Breast epithelium (tissue), 4 donors: ENCODE measurements at places on chromosomes 7 and 10.
A peak's percentile ranks its signal among the peaks of the same experiment; 100 is the strongest.

GRCh38 chr7:44102846-44103565 is 1.1 kb upstream of the AEBP1 start:
- peak overlapping the region; percentile 46 for H3K27ac ChIP-seq
- H3K27me3 ChIP-seq: no peaks in the 10 kb centered on the region

DNA sequence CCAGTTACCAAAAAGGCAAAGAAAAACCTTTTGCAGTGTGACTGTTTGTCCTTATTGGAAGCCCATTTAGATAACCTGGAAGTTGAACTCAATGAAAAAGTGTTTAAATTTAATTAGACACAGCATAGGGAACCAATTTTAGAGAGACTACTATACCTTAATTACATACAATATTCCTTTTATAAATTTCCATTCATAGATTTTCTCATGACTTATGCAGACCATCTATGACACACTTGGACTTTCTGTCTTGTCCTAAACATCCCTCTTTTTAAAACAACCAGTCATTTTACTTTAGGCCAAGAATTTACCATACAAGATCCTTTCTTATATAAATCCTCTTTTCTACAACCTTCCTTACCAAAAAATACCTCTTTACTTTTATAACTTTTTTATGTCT is 61.6 kb downstream of the MTURN start:
- H3K4me3 ChIP-seq: no peak overlapping the region
- DNase-seq: no peak
- no peaks in the 10 kb centered on the region for H3K36me3 ChIP-seq

DNA sequence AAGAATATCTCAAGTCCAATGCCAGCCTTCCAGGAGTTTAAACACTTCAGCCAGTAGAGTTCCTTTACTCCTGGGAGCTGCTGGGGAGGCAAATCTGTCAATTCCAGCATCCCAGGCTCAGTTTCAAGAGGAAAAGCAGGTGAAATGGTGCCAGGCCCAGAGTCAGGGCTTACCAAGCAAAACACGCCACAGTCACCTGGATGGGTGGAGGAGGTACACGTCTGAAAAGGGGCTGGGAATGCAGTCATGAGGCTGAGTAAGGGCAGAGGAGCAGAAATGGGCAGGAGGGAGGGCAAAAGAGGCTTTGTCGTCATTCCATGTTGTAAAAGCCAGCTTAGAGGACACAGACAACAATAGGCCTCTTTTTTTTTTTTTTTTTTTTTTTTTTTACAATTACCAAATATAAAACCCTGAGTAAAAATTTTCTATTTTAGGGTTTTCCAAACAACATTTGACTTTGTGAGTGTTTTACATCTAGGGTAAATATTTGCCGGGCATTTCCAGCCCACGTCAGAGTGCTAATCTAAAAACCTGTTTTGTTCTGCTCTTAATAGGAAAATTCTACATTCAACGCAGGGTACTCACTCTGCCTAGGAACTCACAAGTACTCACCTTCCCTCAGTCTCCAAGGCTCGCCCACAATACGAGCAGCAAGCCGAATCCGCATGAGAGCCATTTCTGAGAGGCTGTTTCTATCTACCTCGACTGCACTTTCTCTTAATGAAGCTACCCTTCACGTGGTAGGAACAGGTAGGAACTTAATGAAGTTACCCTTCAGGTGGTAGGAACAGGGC is 21.2 kb downstream of the GFRA1 start:
- no peaks in the 10 kb centered on the region for H3K4me1 ChIP-seq
- H3K27me3 ChIP-seq: no peaks in the 10 kb centered on the region
- no peak overlapping the region for H3K4me3 ChIP-seq
- H3K27ac ChIP-seq: peak overlapping the region; percentile 25
- DNase-seq: no peak

- H3K27ac ChIP-seq: no peak overlapping the region
- no peak for DNase-seq
- H3K27me3 ChIP-seq: no peaks in the 10 kb centered on the region
Observed at GRCh38 chr10:96082748-96083147, 39.4 kb downstream of the CCNJ start.

- no peaks in the 10 kb centered on the region for H3K27me3 ChIP-seq
- H3K27ac ChIP-seq: no peak overlapping the region
- H3K4me3 ChIP-seq: no peak overlapping the region
- no peaks in the 10 kb centered on the region for H3K36me3 ChIP-seq
Observed at GRCh38 chr7:46746695-46747687, 825.9 kb upstream of the IGFBP3 start.

DNA sequence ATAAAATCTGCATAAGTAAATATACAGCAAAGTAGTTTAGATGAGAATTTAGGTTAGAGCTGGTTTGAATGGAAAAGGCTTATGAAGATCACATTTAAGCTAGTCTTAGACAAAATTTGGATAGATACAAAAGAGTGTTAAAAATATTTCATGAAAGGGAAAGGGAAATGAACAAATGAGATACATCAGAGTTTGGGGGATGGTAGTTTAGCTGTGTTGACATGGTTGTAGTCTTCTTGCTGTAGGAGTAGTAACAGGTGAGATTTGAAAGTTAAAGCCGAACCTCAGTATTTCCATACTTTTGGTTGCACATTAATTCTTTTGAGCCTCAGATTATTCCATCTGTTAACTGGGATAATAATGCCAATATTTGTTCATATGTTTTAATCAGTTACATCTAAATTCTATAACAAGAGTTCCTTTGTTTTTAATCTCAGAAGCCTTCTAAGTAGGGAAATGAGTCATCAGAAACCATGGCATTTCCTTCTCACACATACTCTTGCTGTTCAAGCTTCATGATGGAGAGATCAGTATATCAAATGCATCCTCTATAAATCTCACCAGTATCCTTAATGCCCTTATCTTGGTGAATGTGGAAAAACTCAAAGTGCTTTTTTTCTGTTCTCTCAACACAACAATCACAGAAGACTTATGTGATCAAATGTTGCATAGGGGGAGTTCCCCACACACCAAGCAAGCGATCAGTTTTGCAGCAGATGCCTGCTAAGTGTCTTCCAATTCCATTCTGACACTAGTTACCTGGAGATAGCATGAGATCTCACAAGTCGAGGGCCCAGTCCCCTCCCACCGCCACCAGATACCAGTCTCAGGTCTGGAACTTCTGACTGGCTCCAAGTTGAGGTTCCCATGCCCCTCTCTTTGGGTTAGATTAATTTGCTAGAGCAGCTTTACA is 84.7 kb downstream of the MAPK8 start:
- DNase-seq: no peak
- no peak overlapping the region for H3K4me3 ChIP-seq
- no peaks in the 10 kb centered on the region for H3K36me3 ChIP-seq
- no peaks in the 10 kb centered on the region for H3K4me1 ChIP-seq

- no peaks in the 10 kb centered on the region for H3K4me1 ChIP-seq
- no peak for DNase-seq
- H3K27ac ChIP-seq: no peak overlapping the region
- H3K4me3 ChIP-seq: no peak overlapping the region
Observed at GRCh38 chr7:87552351-87552900, 48.3 kb downstream of the ABCB1 start.

DNA sequence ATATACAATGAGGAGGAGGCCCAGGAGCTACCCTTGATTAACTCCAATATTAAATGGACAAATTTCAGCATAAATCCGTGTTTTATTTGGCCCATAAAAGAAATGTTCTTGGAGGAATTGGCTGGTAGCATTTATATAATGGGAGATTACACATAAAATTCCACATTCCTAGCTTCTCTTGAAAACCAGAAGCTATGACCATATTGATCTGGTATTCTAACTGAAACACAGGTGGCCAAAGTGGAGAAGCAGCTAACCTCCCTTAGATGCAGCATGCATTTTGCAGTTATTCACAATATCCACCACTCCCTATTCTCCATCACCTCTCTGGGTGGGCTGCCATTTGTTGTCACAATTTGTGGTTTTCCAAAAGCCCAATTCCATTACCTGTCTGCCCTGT is 148.8 kb upstream of the CACNA2D1 start:
- H3K4me3 ChIP-seq: no peak overlapping the region
- H3K27me3 ChIP-seq: no peaks in the 10 kb centered on the region
- H3K27ac ChIP-seq: no peak overlapping the region
- no peak for DNase-seq
- H3K36me3 ChIP-seq: no peaks in the 10 kb centered on the region

- no peaks in the 10 kb centered on the region for H3K36me3 ChIP-seq
- H3K4me3 ChIP-seq: peak overlapping the region; percentile 83
- H3K27ac ChIP-seq: peak overlapping the region; percentile 86
- H3K4me1 ChIP-seq: no peaks in the 10 kb centered on the region
- H3K27me3 ChIP-seq: no peaks in the 10 kb centered on the region
- DNase-seq: no peak
Observed at GRCh38 chr10:119166118-119166500, 595 bp upstream of the SFXN4 start.
